ENCODE measurements at places on chromosomes 5 and 9.

DNA sequence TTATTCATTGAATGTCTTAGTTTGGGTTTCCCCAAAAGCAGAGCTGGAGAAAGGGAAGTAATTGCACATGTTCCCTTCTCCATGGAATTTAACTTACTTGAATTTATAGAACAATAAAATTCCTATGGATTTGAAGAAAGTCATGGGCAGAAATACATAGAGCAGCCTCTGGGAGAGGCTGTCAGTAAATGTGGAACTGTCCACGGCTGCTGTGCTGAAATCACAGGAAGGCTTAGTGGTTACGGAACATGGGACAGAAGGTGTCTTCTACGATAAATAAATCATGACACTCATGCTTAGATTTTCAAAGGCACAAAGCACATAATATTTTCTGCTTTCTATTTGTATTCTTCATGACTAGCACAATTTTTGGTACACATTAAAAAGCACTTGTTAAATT, 440.6 kb upstream of the IZUMO3 start:
- no peak for DNase-seq

- no peak for DNase-seq
These were observed 6.2 kb downstream of the SLC45A2 start for GRCh38 chr5:33978306-33978705.

- DNase-seq: no peak
These were observed 88.9 kb downstream of the S1PR3 start for GRCh38 chr9:89080193-89080592.

GRCh38 chr5:178786417-178786816, 56.0 kb upstream of the ZNF354A start:
- DNase-seq: no peak

GRCh38 chr9:22210936-22211335, 201.8 kb upstream of the CDKN2B start:
- DNase-seq: no peak

GRCh38 chr5:73625944-73626811, at the start of gene ARHGEF28:
Gene ARHGEF28 (plus strand): TSS chr5:73626196. CDS start chr5:73684852, 58,656 bp downstream.
- DNase-seq: peak; percentile 41

DNA sequence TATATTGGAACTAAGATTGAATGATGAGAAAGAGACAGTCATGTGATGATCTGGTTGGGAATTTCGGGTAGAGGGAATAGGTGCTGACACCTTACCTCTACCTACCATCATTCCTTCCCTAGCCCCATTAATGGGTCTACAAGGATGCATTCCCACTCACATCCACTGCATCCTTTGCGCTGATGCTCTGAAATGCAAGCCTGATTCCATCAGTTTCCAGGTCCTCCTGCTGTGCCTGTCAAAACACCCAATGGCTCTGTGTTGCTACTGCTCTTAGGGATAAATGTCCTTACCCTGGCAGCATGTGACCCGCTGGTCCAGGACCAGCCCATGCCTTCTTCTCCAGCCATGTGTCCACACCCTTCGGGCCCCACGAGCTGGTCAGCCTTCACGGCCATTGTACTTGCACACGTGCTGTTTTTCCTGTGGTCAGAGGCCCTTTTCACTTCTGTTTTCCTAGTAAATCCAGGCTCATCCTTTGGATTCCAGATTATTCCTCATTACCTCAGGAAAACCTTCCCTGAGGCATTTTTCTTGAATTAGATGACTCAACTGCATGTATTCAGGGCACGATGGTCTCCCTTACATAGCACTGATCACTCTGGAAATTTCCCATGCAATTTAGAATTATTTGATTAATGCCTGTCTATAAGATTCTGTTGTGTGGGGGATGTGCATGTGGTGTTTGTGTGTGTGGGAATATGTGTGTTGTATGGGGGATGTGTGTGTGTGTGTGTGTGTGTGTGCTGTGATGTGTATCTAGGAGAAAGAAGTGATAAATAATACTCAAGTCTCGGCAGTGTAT, 185.0 kb downstream of the DIRAS2 start:
- no peak for DNase-seq

DNA sequence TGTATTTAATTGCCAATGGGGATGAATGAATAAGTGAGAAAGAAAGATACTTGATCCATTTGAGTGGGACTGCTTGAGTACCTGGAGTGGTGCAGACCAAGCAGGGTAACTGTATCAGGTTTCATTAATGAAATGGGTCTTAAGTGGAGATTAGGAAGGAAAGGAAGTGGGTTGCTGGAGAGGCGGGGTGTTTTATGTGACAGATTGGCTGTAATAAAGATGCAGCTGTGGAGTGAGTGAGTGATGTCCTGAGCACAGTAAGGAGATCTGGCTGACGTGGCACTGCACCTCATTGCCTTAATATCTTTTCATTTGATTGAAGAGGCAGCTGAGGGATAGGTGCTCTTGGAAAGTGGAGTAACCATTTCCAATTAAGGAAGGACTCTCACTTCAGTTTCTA, 161.0 kb upstream of the CCDC152 start:
- DNase-seq: no peak

- DNase-seq: no peak
These were observed 122.3 kb downstream of the GNAQ start for GRCh38 chr9:77909306-77909705.

- no peak for DNase-seq
These were observed 50.8 kb downstream of the SEMA5A start for GRCh38 chr5:9495121-9495520.

GRCh38 chr5:138953387-138954256, 78.5 kb upstream of the LRRTM2 start:
- DNase-seq: peak; percentile 67

DNA sequence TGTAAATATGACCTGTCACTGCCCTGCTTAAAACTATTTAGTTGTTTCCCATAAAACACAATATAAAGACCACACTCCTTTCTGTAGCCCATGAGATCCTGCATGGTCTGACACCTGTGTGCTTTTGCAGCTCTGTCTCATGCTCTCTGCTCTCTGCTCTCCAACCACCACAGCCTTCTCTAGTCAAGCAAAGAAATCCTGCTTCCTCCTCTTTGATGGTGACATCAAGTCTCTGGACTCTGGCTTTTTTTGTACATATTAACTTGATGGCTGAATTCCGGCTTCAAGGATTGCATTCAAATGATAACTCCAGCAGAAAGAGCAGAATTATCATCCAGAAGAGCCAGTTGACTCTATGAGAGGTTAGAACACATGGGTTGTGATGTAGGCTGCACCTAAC, 58.2 kb downstream of the CHSY3 start:
- no peak for DNase-seq

- no peak for DNase-seq
These were observed 35.6 kb downstream of the TPPP start for GRCh38 chr5:657570-657969.

GRCh38 chr5:177093803-177094202, 7.1 kb downstream of the FGFR4 start:
- DNase-seq: no peak

DNA sequence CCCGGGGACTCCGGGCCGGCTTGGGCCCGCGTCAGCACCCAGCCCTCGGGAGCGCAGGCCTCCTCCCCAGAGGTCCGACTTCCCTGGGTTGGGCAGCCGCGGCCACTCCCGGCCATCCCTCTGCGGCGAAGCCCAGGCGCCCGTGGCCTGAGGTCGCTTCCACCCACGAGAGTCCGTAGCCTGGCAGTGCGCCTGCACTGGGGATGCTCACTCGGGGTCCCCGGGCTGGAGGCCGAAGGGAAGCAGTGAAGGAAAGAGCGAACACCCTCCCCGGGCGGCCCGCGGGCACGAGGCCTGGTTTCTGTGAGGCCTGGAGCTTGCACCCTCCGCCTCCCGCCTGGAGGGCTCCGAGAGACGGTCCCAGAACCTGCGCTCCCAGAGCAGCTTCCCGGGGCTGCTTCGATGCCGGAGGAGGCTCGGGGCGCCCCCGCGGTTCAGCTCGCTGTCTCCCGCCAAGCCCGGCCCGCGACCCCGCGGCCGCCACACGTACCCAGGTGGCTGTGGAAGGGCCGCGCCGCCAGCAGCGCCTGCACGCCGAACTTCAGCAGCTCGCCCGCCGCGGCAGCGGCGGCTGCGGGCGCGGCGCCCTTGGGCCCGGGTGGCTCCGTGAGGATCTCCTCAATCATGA, 607 bp downstream of the BARX1 start:
- DNase-seq: no peak

DNA sequence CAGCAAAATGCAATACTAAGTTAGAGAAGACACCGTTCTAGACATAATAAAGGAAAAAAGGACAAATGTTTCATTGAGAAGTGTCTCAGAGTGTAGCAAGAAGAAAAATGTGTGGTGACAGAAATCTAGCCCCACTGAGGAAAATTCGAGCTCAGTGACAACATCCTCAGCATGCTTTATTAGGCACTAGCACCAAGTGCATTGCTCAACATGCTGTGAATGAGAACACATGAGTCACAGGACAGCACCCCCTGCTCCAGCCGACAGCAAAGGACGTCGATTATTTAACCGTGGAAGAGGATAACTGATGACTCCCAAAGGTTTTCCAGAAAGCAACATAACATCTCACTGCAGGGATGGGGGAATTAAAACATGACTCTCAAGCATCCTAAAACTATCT, 182.7 kb downstream of the GNAQ start:
- no peak for DNase-seq

DNA sequence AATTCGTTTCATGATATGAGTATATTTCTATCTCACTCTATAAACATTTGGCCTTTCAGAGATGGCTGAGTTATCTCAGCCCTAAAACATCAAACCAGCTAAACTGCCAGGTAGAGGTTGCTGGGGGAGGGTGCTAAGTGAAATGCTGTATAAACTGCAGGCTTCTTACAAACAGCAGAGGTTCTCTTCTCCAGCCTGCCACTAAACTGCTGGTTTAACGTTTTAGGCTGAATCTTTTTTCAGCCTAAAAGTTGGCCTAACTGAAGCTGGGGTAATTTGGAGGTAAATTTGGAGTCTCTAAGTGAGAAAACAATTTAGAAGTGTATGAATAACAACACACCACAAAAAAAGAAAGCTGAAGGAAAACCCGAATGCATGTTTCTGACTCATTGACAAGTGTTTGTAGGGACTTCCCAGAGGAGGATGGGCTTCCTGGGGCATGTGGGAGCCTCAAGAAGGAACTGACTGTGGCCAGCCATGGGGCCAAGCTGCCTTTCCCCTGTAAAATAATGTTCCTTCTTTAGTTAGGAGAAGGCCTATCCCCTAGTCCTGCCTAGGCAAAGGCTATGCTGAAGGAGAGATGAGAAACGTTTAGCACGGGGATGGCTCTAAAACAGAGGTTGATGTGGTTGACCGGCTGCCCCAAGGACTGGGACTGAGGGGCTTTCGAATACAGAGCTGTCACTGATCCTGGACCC, 44.3 kb downstream of the SLC28A3 start:
- no peak for DNase-seq

- DNase-seq: no peak
These were observed 7.8 kb downstream of the RXRA start for GRCh38 chr9:134333874-134334581.

DNA sequence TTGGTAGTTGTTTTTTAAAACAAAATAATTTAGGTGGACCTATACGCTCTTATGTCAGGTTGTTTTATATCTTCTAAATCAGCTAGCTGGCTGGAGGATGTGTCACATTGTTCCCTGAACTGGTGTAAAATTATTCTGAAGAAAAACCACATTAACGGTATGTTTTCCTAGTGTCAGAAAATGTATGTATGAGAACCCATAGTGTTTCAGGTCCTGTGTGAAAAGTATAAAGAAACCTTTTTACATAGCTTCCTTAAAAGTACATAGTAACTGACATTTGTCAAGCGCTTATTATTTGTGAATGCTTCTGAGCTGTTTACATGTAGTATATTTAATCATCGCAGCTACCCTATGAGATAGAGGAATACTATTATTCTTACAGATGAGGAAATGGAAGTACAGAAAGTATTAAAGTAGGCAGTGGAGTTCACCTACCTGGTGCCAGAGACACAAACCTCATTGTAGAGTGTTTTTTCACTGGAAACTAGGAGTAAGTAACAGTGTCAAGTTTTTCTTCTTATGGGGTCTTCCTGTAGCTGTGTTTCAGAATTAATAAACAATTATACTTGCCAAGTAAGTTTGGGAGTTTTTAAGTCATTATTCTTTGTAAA, 10.4 kb upstream of the FAM120AOS start:
- DNase-seq: no peak

DNA sequence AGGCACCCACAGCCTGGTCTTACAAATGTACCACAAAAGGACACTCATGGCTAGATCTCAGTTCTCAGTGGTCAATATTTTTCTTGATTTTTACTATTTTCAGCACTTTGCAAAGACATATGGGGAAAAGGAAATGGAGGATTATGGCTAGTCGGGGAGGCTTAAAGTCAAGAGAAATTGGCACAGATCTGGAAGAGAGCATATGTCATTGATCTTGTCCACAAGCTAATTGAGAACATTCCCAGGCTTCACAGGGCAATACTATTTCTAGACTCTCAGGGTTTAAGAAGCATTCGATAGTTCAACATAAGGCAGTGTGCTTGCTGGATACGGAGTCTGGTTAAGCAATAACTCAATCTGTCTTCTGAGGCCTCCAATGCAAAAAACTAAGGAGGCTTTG, 285.8 kb downstream of the ZNF608 start:
- peak; percentile 13 for DNase-seq

All from cerebellum (tissue), 4 donors.